ENCODE measurements at places on chromosomes 12 and 14.

GRCh38 chr14:24270537-24271133, 762 bp downstream of the RABGGTA start:
- H3K27me3 ChIP-seq = no peaks in the 10 kb centered on the region
- no peak for DNase-seq
- H3K36me3 ChIP-seq = peaks cover 43% of the 10 kb centered on the region
- H3K4me3 ChIP-seq = peak overlapping the region; percentile 82

DNA sequence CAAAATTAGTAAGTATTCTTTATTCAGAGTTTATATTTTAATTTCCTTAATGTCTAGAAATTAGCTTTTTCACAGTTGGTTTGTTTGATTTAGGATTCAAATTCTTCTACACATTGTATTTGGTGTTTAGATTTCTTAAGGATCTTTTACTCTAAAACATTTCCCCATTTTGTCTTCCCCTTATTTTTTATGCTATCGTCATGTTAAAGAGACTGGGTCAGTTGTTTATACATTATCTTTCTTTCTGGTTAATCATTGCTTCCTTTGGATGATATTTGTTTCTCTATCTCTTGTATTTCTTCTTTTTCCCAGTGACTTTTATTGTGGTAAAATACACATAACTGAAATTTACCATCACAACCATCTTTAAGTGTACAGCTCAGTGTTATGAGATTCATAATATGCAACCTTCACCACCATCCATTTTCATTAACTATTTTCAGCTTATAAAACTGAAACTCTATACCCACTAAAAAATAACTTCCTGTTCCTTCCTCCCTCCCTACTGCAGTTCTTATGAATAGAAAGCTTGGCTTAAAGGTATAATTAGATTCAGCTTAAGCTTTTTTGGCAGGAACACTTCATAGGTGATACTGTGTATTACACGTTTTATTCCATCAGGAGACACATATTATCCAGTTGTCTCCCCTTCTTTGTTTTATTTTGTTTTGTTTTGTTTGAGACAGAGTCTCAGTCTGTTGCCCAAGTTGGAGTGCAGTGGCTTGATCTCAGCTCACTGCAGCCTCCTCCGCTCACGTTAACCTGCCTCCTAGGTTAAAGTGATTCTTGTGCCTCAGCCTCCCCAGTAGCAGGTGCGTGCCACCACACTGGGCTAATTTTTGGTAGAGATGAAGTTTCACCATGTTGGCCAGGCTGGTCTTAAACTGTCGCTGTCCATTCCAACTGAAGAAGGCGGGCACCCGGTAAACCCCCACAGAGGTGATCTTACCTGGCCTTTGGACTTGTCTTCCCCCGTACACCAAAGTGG, 45.0 kb downstream of the NOPCHAP1 start:
- no peaks in the 10 kb centered on the region for H3K36me3 ChIP-seq
- H3K27ac ChIP-seq = no peak overlapping the region
- DNase-seq = no peak
- H3K27me3 ChIP-seq = no peaks in the 10 kb centered on the region
- no peaks in the 10 kb centered on the region for H3K4me1 ChIP-seq

DNA sequence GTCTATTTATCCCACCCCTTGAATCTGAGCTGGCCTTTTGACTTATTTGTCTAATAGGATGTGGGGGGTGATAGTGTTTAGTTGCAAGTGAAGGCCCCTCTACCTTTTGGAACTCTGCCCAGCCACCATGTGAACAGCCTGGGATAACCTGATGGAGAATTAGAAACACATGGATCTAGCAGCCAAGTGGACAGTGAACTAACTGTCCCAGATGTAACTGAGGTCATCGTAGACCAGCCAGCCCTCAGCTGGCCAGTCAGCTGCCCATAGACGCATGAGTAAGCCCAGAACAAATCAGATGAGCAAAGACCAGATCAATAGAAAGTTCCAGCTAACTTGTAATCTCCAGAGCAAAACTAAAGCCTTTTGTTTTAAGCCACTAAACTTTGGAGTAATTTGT, 19.0 kb downstream of the KLRB1 start:
- no peak overlapping the region for H3K4me3 ChIP-seq
- H3K36me3 ChIP-seq = no peaks in the 10 kb centered on the region
- H3K27me3 ChIP-seq = no peaks in the 10 kb centered on the region
- H3K4me1 ChIP-seq = no peaks in the 10 kb centered on the region
- no peak for DNase-seq
- no peak overlapping the region for H3K27ac ChIP-seq

DNA sequence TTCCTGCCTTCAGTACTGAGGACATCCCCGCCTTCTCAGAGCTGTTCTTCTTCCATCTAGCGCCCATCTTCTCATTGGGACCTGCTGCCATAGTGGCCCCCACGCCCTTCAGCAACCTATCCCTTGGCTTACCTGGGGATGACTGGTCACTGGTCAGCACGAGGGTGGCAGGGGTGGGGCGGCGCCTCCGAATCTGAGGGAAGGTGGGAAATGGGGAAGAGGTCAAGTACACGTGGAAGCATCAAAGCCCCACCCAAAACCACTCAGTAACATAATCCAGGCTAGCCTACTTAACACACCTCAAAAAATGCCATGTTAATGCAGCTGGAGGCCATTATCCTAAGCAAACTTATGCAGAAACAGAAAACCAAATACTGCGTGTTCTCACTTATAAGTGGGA, 4.3 kb downstream of the PPP1R1A start:
- no peak overlapping the region for H3K4me3 ChIP-seq
- peak; percentile 69 for DNase-seq
- no peak overlapping the region for H3K27ac ChIP-seq
- no peaks in the 10 kb centered on the region for H3K36me3 ChIP-seq
- H3K27me3 ChIP-seq = no peaks in the 10 kb centered on the region

DNA sequence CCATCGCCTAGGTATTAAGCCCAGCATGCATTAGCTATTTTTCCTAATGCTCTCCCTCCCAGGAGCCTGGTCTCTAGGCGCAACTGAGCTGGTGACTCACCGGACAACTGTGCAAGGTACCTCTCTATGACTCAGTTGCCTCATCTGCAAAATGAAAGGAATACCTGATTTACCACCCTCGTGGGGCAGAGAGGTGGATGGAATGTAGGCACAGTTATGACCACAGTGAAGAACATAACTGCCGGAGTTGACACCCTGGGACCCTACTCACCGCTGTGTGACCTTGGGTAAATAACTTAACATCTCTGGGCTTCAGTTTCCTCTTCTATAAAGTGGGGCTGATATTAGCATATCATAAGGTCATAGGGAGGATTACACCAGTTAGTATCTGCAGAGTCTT, 22.6 kb downstream of the BCL11B start:
- H3K4me1 ChIP-seq = peaks cover 11% of the 10 kb centered on the region
- no peaks in the 10 kb centered on the region for H3K36me3 ChIP-seq
- peaks cover 25% of the 10 kb centered on the region for H3K27me3 ChIP-seq

- H3K27me3 ChIP-seq = no peaks in the 10 kb centered on the region
- peaks cover 45% of the 10 kb centered on the region for H3K4me1 ChIP-seq
- H3K4me3 ChIP-seq = no peak overlapping the region
- no peak for DNase-seq
- H3K27ac ChIP-seq = no peak overlapping the region
Measured at GRCh38 chr14:21233457-21234076, 35.7 kb downstream of the HNRNPC start.

- H3K4me1 ChIP-seq = peaks cover 7% of the 10 kb centered on the region
- H3K27me3 ChIP-seq = no peaks in the 10 kb centered on the region
- H3K36me3 ChIP-seq = no peaks in the 10 kb centered on the region
Measured at GRCh38 chr14:58788655-58789503, 151.1 kb downstream of the DACT1 start.

DNA sequence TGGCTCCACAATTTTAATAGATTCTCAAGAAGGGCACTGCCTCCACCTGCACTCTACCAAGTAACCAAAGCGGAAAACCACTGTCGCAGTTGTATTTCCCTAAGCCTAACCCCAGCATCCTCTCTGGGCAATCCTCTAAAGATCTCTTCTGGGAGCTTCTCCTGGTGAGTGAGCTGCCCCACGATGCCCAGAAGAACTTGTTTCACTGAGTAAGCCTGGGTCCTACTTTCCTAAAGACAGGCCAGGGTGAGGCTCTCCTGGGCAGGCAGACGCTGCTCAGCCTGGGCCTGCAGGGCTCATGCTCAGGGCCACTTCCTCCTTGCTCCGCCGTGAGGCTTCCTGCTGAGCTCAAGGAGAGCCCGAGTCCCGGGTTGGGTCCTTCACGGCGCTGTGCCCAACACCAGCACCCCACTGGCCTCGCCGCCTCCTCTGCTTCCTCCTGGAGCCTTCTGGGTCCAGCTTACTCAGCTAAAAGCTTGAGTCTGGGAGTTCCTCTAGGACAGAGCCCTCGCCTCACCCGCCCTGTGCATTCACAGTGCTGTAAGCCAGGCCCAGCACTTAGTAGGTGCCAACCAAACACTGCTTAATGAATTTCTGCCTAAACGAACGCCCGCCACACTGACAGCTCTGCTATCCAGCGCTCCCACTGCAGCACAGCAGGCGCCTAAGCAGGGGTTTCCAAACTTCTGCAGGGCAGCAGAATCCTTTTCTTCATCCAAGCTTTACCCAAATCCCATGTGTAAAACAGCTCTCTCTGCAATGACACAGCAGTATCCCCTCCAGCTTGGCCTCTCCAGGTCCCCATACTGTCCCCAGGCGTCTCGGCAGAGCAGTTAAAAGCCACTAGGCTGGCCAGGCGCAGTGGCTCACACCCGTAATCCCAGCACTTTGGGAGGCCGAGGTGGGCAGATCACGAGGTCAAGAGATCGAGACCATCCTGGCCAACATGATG, 5.7 kb downstream of the RAB35 start:
- H3K27ac ChIP-seq = no peak overlapping the region
- peaks cover 29% of the 10 kb centered on the region for H3K36me3 ChIP-seq
- peaks cover 34% of the 10 kb centered on the region for H3K4me1 ChIP-seq
- DNase-seq = peak; percentile 84

DNA sequence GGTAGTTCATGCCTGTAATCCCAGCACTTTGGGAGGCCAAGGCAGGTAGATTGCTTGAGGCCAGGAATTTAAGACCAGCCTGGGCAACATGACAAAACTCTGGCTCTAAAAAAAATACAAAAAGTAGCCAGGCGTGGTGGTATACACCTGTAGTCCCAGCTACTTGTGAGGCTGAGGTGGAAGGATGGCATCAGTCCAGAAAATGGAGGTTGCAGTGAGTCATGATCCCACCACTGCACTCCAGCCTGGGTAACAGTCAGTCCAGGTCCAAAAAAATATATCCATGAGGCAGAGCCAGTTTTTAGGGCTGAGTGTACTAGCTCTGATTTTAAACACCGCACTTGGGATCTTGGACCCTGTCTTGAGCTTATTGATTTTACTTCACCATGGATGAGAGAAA, 30.6 kb upstream of the FICD start:
- H3K27ac ChIP-seq = no peak overlapping the region
- DNase-seq = no peak
- H3K27me3 ChIP-seq = no peaks in the 10 kb centered on the region
- no peak overlapping the region for H3K4me3 ChIP-seq
- no peaks in the 10 kb centered on the region for H3K36me3 ChIP-seq

- no peaks in the 10 kb centered on the region for H3K27me3 ChIP-seq
- no peak overlapping the region for H3K27ac ChIP-seq
- no peaks in the 10 kb centered on the region for H3K36me3 ChIP-seq
- no peak overlapping the region for H3K4me3 ChIP-seq
Measured at GRCh38 chr12:48629541-48629940, 52.5 kb downstream of the KANSL2 start.

DNA sequence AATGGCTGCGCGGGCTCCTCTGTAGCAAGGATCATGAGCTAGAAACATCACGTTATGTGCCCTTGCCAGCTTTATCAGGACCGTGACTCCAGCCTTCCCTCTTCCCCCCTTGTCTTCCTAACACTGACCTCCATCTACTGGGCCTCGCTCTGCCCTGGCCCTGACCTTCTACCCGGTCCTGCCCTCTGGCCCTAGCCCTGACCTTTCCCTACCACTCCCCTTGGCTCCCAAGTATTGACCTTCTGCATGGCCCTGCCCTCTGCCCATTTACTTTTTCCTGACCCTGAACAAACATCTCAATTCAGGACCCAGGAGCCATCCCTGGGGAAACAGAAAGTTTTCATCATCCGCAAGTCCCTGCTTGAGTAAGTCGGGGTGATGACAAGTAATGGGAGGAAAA, 2.0 kb downstream of the SOAT2 start:
- no peaks in the 10 kb centered on the region for H3K4me1 ChIP-seq
- no peak for DNase-seq
- no peak overlapping the region for H3K27ac ChIP-seq
- no peaks in the 10 kb centered on the region for H3K36me3 ChIP-seq
- no peak overlapping the region for H3K4me3 ChIP-seq
- H3K27me3 ChIP-seq = no peaks in the 10 kb centered on the region

- no peak overlapping the region for H3K4me3 ChIP-seq
- no peaks in the 10 kb centered on the region for H3K36me3 ChIP-seq
- H3K27ac ChIP-seq = no peak overlapping the region
- no peak for DNase-seq
Measured at GRCh38 chr14:51035611-51036192, 59.2 kb downstream of the TRIM9 start.

- no peak overlapping the region for H3K27ac ChIP-seq
- H3K27me3 ChIP-seq = no peaks in the 10 kb centered on the region
- no peak for DNase-seq
- no peak overlapping the region for H3K4me3 ChIP-seq
- no peaks in the 10 kb centered on the region for H3K4me1 ChIP-seq
- no peaks in the 10 kb centered on the region for H3K36me3 ChIP-seq
Measured at GRCh38 chr12:8829621-8830020, 7.2 kb downstream of the A2ML1 start.

GRCh38 chr14:83379436-83379835, 1845.8 kb upstream of the SEL1L start:
- no peaks in the 10 kb centered on the region for H3K27me3 ChIP-seq
- H3K27ac ChIP-seq = no peak overlapping the region
- no peaks in the 10 kb centered on the region for H3K4me1 ChIP-seq
- no peaks in the 10 kb centered on the region for H3K36me3 ChIP-seq

DNA sequence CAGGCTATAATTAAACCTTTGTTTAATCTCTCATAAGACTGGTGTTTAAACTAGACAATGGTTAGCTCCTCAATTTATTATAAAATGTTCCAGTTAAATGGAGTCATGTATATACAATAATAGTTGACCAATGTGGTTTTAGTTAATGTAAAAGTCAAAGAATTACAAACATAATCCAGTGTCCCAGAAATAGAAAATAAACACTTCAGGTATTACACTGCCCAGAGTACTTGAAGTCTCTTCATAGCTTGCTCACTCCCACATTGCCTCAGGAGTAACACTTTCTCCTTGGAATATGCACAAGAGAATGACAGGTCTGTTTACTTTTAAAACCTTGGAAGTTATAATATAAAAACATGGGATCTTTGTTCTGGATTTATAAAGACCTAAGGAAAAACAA, 60.5 kb downstream of the SLC38A1 start:
- no peak overlapping the region for H3K27ac ChIP-seq
- H3K4me3 ChIP-seq = no peak overlapping the region
- peaks cover 2% of the 10 kb centered on the region for H3K36me3 ChIP-seq
- peaks cover 17% of the 10 kb centered on the region for H3K4me1 ChIP-seq
- H3K27me3 ChIP-seq = no peaks in the 10 kb centered on the region
- no peak for DNase-seq

- H3K27me3 ChIP-seq = no peaks in the 10 kb centered on the region
- no peaks in the 10 kb centered on the region for H3K4me1 ChIP-seq
- H3K27ac ChIP-seq = no peak overlapping the region
- no peak for DNase-seq
- no peaks in the 10 kb centered on the region for H3K36me3 ChIP-seq
Measured at GRCh38 chr14:103943673-103944072, 1.3 kb upstream of the RD3L start.

Measured in upper lobe of left lung (tissue), 6 donors.